ENCODE measurements at places on chromosomes 6 and 20.
A peak's percentile ranks its signal among the peaks of the same experiment; 100 is the strongest.

GRCh38 chr20:24795436-24795835 lies 153.6 kb upstream of the CST7 start:
- H3K4me3 ChIP-seq, result no peak overlapping the region
- H3K36me3 ChIP-seq, result no peaks in the 10 kb centered on the region
- H3K27me3 ChIP-seq, result no peaks in the 10 kb centered on the region

GRCh38 chr6:116840091-116840490 lies 11.2 kb upstream of the GPRC6A start:
- H3K36me3 ChIP-seq, result no peaks in the 10 kb centered on the region
- H3K4me3 ChIP-seq, result no peak overlapping the region
- DNase-seq, result no peak
- no peaks in the 10 kb centered on the region for H3K27me3 ChIP-seq

GRCh38 chr6:12137480-12137879 lies 125.4 kb downstream of the HIVEP1 start:
- no peak overlapping the region for H3K4me3 ChIP-seq
- H3K36me3 ChIP-seq, result peaks cover 49% of the 10 kb centered on the region
- no peak for DNase-seq
- H3K27me3 ChIP-seq, result no peaks in the 10 kb centered on the region

DNA sequence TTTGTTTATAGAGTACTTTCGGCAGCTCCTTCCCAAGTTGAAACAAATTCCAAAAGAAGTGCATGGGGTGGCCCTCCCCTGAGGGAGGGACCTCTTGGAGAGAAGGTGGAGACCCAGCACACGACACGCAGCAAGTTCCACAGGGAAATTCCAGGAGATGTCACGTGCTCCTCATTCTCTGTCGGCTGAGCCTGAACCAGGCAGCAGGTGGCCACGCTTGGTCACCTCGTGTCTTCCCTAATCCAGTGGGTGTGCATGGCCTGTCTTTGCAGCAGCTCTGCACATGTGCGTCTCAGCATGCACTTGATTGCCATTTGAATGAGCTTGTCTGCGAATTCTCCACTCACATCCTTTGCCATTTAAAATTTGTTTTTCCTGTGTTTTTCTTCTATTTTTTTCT lies 357.4 kb downstream of the CDH4 start:
- no peaks in the 10 kb centered on the region for H3K27me3 ChIP-seq
- H3K4me3 ChIP-seq, result no peak overlapping the region
- DNase-seq, result no peak
- H3K27ac ChIP-seq, result no peak overlapping the region
- no peaks in the 10 kb centered on the region for H3K4me1 ChIP-seq
- H3K36me3 ChIP-seq, result no peaks in the 10 kb centered on the region

GRCh38 chr6:109722564-109723254 lies 31.6 kb downstream of the FIG4 start:
- no peaks in the 10 kb centered on the region for H3K27me3 ChIP-seq
- H3K27ac ChIP-seq, result no peak overlapping the region
- no peak for DNase-seq
- no peaks in the 10 kb centered on the region for H3K4me1 ChIP-seq
- H3K4me3 ChIP-seq, result no peak overlapping the region
- peaks cover 3% of the 10 kb centered on the region for H3K36me3 ChIP-seq

DNA sequence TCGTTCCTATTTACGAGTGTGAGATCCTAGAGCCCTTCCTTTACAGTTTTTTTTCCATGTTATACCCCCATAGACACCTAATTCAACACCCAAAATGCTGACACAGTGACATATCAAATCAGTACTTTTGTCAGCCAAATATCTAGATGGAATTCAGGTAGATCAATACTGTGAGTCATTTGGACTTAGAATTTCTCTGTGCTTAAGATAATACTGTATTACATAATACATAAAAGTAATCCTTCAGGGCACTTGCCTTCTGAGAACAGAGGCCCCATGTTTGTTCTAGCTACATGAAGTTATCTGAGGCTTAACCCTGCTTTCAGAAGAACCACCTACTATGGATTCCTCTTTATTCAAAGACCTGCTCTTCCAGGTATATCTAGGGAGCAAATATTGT lies 623.1 kb downstream of the PHF3 start:
- H3K27ac ChIP-seq, result no peak overlapping the region
- no peaks in the 10 kb centered on the region for H3K36me3 ChIP-seq
- H3K4me3 ChIP-seq, result no peak overlapping the region
- no peaks in the 10 kb centered on the region for H3K4me1 ChIP-seq
- DNase-seq, result no peak
- H3K27me3 ChIP-seq, result no peaks in the 10 kb centered on the region

GRCh38 chr6:133767357-133767970 lies 121.4 kb upstream of the TCF21 start:
- no peaks in the 10 kb centered on the region for H3K36me3 ChIP-seq
- H3K27me3 ChIP-seq, result peaks cover 3% of the 10 kb centered on the region
- H3K4me1 ChIP-seq, result no peaks in the 10 kb centered on the region

GRCh38 chr6:167031082-167031709 lies 32.0 kb downstream of the CEP43 start:
- no peaks in the 10 kb centered on the region for H3K27me3 ChIP-seq
- DNase-seq, result no peak
- no peak overlapping the region for H3K27ac ChIP-seq
- no peak overlapping the region for H3K4me3 ChIP-seq
- peaks cover 7% of the 10 kb centered on the region for H3K4me1 ChIP-seq

DNA sequence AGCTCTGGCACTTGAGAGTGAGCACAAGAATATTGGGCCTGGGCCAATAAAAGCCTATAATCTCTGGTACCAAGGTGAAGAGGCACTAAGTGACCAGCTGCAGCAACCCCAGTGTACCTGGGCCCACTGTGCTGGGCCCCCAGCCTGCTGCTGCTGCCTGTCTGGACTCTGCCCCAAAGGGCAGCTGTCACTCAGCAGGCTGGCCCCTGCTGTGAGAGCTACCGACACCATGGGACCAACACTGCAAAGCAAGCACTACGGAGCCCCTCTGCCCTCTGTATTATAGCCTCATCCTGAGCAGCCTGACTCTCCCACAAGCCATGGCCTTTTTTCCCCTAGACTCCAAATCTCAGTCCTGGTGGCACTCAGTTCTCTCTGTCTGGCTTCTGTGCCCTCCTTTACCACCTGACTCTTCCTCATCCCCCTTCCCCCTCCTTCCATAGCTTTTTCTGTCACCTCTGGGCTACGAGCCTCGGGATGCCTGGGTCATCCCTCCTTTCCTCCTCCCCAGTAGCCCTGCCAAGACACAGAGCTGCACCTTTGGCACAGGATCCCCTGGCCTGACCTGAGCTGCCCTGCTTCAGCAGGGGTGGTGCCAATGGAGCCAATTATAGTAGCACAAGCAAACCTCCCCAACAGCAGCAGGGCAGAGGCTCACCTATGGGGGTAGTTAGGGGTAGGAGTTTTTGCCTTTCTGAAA lies 14.2 kb downstream of the RRP36 start:
- H3K36me3 ChIP-seq, result peaks cover 34% of the 10 kb centered on the region
- peaks cover 2% of the 10 kb centered on the region for H3K4me1 ChIP-seq
- H3K27ac ChIP-seq, result no peak overlapping the region
- H3K27me3 ChIP-seq, result no peaks in the 10 kb centered on the region

DNA sequence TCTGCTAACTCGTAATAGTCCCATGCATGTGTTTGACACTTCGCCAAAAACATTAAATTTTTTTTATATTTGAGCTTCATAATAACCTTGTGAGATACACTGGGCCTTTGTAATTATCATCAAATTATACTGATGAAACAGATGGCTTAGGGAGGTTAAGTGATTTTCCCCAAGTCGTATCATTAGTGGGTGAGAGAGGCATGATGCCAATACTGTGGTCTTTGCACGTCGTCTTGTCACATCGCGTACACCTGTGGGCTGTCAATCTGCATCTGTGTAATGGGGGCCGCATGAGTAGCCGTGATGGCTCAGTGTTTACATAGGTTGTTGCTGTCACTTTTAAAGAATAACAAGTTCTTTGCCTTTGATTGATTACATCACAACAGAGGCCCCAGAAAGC lies 1.7 kb downstream of the PRL start:
- no peaks in the 10 kb centered on the region for H3K27me3 ChIP-seq
- no peak overlapping the region for H3K27ac ChIP-seq
- H3K4me1 ChIP-seq, result no peaks in the 10 kb centered on the region
- DNase-seq, result no peak

GRCh38 chr20:62114894-62115293 lies 7.4 kb upstream of the LSM14B start:
- DNase-seq, result no peak
- no peak overlapping the region for H3K4me3 ChIP-seq
- no peak overlapping the region for H3K27ac ChIP-seq
- H3K27me3 ChIP-seq, result no peaks in the 10 kb centered on the region
- H3K36me3 ChIP-seq, result no peaks in the 10 kb centered on the region
- H3K4me1 ChIP-seq, result peaks cover 14% of the 10 kb centered on the region

- H3K27ac ChIP-seq, result no peak overlapping the region
- no peaks in the 10 kb centered on the region for H3K27me3 ChIP-seq
- no peaks in the 10 kb centered on the region for H3K4me1 ChIP-seq
These were observed 210.9 kb downstream of the TINAG start for GRCh38 chr6:54519161-54519560.

DNA sequence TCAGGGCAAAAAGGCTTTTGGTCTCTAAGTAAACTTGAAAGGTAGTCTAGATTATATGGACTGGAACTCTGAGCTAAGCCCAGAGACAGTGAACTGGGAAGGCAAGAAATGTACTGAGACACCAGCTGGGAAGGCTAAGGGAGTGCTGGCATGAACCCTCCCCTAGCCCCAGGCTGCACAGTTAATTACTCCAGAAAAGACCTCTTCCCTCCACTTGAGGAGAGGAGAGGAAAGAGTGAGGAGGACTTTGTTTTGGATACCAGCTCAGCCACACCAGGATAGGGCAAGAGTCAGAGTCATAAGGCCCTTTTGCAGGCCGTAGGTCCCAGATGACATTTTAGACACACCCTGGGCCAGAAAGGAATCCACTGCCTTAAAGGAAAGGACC lies 84.1 kb upstream of the GJE1 start:
- peaks cover 2% of the 10 kb centered on the region for H3K27me3 ChIP-seq
- no peaks in the 10 kb centered on the region for H3K4me1 ChIP-seq
- no peak for DNase-seq
- H3K4me3 ChIP-seq, result no peak overlapping the region
- no peaks in the 10 kb centered on the region for H3K36me3 ChIP-seq

DNA sequence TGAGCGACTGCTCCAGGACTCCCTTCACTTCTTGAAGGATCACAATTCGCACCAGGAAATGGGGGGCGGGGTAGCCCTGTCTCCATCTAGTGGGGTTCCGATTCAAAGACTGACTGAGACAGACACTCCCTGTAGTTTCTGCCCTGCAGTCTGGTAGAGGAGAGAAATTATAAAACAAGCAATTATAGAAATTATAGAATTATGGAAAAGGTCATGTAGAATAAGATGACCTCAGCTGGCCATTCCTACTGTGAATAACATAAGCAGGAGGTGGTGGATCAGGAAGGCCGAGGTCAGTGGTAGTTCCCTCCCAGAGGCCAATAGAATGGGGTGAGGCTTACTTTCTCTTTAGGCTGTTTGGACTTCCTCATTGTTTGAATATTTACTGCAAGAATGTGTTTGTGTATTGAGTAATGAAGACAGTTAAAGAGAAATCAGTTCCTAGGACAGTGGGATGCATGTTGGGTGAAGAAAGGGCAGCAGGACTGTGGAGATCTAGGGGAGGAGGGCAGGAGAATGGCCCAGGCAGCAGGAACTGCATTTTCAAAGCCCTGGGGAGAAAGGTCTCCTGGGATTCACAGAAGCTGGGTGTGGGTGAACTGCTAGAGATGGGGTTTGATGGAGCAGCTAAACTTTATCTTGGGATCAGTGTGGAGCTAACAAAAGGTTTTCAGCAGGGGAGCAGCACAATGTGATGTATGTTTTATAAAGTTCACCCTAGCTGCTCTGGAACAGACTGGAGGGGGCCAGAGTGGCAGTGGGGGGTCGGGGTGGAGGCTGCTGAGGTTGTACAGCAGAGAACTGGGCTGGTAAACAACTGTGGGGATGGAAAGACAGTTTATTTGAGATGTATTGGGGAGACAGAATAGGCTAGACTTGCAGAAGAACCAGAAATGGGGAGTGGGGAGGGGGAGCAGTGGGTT lies 2.1 kb downstream of the ZNF341 start:
- H3K4me1 ChIP-seq, result peaks cover 21% of the 10 kb centered on the region
- peaks cover 21% of the 10 kb centered on the region for H3K36me3 ChIP-seq
- no peaks in the 10 kb centered on the region for H3K27me3 ChIP-seq
- peak overlapping the region; percentile 72 for H3K27ac ChIP-seq

DNA sequence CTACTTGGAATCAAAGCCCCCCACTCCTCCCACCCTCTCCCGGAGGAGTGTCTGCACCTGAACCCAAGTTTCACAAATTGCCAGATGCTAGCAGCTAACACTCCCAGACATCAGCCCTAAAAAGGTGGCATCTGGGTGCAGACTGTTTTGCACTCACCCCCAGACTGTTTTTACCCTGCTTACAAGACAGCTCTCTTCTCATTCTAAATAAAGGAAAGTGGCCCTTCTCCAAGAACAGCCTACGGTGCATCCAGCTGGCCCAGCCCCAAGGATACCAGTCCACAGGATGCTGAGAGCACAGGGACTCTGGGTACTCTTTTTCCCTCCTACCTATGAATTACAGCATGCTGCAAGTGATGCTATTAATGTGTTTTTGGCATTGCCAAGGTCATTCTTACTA lies 842.0 kb upstream of the FLRT3 start:
- no peak overlapping the region for H3K27ac ChIP-seq
- no peak overlapping the region for H3K4me3 ChIP-seq
- no peaks in the 10 kb centered on the region for H3K36me3 ChIP-seq
- H3K4me1 ChIP-seq, result no peaks in the 10 kb centered on the region
- no peak for DNase-seq

DNA sequence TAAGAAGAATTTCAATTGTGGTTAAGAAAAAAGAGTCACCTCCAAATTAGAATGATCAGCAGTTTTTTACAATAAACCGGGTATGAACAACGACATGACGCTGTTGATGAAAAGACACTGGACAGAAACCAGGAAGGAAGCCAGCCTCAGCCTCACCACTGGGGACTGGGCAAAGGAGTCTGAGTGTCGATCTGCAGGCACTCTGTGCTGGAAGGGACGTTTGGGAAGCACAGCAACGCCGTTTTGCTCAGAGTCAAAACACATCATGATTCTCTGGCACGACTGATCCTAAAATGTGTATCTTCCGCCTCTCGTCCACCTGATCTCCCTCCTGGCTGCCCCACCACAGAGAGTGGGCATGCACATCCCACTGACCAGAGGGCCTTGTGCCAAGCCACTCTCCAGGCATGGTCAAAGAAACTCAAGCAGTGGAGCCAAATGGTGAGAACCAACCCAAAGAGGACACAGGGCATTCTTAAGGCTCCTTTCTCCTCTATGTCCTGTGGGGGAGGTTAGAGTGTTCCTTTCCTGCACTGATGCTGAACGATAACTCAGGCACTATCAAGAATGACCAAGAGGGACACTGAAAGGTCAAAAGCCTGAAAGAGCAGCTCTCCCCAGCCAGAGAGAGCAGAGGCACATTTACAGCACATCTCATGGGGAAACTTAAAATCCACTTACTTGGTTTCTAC lies 68.8 kb downstream of the AGPAT4 start:
- no peaks in the 10 kb centered on the region for H3K27me3 ChIP-seq
- H3K36me3 ChIP-seq, result peaks cover 3% of the 10 kb centered on the region
- no peaks in the 10 kb centered on the region for H3K4me1 ChIP-seq
- H3K27ac ChIP-seq, result no peak overlapping the region
- no peak for DNase-seq
